ENCODE measurements at places on chromosomes 16 and 17.
A peak's percentile ranks its signal among the peaks of the same experiment; 100 is the strongest.

- no peak for DNase-seq
Observed at GRCh38 chr16:68116256-68116867, 31.2 kb downstream of the NFATC3 start.

- DNase-seq = no peak
Observed at GRCh38 chr17:68424861-68425260, 32.4 kb downstream of the WIPI1 start.

GRCh38 chr17:4708436-4708835, 2.0 kb upstream of the ARRB2 start:
- DNase-seq = peak; percentile 78

DNA sequence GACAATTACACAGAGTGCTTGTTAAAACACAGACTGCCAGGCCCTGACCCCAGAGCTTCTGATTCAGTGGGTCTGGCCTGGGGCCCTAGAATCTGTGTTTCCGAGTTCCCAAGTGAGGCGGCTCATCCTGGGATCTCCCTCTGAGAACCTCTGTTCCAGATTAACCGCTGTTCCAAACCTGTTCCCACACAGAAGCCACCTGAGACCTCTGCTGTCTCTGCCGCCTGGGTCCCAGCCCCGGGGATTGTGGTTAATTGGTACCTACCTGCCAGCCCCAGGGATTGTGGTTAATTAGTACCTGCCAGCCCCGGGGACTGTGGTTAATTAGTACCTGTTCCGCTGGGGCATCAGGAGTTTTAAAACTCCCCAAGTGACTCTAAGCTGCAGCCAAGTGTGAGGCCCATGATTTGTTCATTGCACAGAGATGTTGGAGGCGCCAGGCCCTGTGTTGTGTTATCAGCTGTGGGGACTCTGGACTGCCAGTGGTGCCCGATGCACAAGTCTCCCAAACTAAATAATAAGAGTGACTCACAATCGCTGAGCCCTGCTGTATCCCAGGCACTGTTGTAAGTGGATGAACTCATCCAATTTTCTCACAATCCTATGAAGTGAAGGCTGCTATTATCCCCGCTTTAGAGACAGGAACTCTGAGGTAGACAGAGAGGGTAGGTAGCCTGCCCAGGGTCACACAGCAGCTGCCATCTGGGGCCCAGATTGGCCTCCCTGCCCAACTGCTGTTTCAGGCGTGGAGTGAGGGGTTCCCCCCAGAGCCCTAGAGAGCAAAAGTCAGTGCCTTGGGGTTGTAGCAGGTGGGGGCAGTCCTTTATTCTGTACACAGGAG, 219.7 kb downstream of the IRF8 start:
- DNase-seq = no peak

DNA sequence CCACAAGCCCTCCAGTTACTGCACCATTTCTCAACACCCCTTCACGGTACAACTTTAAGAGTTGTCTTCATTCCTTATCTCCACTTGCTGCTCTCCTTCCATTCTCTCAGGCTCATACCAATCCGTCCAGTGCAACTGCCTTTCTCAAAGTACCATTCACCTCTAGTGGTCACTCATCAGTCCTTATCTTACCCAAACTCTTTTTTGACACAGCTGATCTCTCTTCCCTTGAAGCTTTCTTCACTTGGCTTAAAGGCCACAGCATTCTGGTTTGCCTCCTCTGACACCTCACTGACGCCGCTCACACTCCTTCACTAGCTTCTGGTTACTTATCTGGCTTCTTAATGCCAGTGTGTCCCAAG, 24.9 kb downstream of the UBE2G1 start:
- DNase-seq = no peak

- peak; percentile 86 for DNase-seq
Observed at GRCh38 chr17:35022536-35023063, 40.9 kb downstream of the RFFL start.

DNA sequence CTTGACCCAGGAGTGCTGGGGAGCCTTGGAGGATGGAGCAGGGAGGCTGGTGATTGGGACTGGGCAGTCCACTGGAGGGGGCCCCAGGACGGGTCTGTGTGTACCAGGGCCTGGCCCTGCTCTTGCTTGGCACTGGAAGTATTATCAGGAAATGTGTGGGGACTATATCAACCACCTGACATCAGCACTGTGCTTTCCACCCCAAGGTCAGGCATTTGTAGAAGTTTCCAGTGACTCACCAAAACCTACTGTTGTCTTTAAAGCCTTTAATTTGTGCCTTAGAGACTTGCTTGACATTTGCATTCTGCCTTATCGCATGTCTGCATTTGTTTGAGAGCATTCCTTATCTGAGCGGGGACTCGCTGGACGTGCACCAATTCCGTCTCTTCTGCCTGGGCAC, 323.1 kb downstream of the FOXL1 start:
- no peak for DNase-seq
